ENCODE measurements at places on chromosomes 4 and X.

DNA sequence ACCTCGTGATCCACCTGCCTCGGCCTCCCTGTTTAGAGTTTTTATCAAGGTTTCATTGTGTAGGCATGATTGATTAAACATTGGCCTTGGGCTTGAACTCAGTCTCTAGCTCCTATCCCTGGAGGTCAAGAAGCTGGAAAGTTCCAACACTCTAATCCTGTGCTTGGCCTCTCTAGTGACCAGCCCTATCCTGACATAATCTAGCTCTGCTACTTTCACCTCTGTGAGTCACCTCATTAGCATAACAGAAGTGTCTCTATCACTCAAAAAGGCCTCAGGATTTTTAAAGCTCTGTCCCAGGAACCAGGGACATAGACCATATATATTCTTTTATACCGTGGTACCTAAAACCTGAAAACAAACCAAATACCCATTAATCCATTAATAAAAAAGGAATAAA, 377.5 kb downstream of the CENPC start:
- no peak for DNase-seq

DNA sequence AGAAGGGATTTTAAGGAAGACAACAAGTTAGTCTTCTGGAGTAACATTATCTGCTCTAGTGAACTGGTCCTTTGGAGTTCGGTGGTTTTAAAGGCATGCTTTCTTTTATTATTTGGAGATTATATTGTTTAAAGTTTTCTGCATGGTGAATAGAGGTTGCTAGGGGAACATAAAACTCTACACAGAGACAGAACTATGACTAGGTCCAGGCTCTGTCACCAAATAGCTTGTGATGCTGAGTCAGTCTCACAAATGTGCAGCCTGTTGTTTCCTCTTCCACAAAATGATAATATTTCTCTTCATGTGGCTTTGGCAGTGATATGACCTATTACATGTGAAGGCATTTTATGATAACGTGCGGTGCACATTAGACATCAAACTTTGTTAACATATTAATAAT, 132.6 kb downstream of the PACRGL start:
- no peak for DNase-seq

DNA sequence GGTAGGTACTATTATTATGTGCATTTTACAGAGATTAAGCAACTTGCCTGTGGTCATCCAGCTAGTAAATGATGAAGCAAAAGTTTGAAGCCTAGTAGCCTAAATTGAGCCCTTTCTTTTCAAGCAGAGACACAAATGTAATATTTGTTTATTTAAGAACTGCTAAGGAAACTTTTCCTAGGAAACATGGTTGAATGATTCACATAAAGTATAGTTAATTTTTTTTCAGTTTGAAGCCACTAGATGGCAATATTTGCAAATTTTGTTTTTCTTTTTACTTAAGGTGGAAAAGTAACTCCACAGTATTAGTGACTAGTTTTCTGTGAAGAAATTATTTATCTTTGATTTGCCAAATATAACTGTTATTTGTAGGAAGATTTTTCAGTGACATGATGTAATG, 52.8 kb upstream of the ANKRD17 start:
- no peak for DNase-seq

DNA sequence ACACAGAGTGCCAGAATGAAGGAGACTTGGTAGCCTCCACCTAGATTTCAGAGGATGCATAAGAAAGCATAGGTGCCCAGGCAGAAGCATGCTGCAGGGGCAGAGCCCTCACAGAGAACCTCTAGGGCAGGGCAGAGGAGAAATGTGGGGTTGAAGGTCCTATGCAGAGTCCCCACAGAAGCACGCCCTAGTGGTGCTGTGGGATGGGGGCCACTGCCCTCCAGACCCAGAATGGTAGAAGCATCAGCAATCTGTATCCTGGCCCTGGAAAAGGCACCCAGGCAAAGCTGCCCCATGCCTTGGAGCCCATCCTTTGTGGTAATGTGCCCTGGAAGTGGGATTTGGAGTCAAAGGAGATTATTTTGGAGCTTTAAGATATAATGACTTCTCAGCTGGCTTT, 992.9 kb upstream of the PABPC4L start:
- DNase-seq: no peak

- no peak for DNase-seq
Observed at GRCh38 chr4:17060230-17060629, 161.8 kb upstream of the LDB2 start.

- no peak for DNase-seq
Observed at GRCh38 chrX:107675823-107676555, 47.7 kb downstream of the PRPS1 start.

- DNase-seq: no peak
Observed at GRCh38 chr4:15303052-15303641, 124.7 kb upstream of the C1QTNF7 start.

DNA sequence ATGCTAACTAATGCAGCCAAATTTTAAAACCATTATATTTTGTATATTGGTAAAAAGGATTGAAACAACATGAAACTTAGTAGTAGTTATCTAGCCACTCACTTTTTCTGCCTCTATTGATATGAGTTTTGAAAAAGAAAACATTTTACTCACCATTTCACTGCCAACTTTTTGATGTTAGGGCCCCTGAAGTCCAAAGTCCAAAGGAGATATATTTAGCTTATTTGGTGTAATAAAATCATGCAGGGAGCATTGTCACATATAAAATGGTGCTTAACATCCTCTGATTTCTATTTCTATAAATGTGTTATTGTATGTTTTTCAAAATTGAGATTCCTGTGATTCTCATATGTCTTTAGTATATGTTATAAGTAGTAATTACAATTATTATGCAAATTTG, 24.5 kb upstream of the CXCL3 start:
- no peak for DNase-seq

- DNase-seq: no peak
Observed at GRCh38 chrX:100494646-100495370, 84.7 kb upstream of the PCDH19 start.

DNA sequence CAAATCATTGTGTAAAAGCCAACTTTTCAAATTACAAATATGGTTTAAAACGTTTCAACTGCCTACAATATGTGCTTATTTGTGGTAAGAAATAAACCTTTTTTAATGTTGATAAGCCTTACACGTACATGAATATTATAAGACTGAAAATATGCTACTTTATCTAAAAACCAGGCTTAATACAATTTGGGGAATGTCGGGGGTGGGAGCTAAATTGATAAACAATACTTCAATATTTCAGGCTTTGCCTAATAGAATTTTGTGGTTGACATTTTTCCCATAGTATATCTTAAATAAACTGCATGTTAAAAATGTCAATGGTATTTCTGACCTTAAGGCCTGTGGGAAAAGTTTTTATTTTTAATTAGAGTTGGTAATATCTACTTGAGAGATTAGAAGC, 69.8 kb upstream of the SLIT2 start:
- no peak for DNase-seq

GRCh38 chrX:23896981-23897380, 10.8 kb downstream of the APOO start:
- no peak for DNase-seq

- no peak for DNase-seq
Observed at GRCh38 chr4:8182858-8183725, 16.0 kb upstream of the SH3TC1 start.

- DNase-seq: no peak
Observed at GRCh38 chr4:70895811-70896491, 6.2 kb upstream of the MOB1B start.

- DNase-seq: no peak
Observed at GRCh38 chr4:66279084-66279483, 608.8 kb upstream of the EPHA5 start.

DNA sequence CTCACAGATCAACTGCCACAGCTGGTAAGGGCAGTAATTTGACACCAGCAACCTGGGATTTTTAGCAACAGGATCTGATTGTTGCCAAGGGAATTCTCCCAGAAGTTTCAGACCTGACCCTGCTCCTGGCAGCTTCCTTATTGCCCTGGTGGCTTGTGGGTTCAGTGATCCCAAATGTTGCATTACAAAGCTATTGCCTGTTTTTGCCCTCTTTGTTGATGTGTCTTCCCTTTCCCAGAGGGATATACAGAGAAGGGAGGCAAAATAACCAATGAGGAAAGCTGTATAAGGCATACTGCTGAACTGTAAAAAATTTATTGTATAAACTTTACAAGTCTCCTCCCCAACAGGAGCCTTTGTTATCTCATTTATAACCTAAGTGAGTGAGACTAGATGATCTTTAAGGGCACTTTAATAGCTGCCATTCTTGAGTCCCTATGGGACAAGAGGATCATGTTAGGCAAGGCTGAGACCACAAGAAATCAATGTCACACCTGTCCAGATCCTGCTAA, 22.2 kb downstream of the VSIG4 start:
- DNase-seq: no peak

DNA sequence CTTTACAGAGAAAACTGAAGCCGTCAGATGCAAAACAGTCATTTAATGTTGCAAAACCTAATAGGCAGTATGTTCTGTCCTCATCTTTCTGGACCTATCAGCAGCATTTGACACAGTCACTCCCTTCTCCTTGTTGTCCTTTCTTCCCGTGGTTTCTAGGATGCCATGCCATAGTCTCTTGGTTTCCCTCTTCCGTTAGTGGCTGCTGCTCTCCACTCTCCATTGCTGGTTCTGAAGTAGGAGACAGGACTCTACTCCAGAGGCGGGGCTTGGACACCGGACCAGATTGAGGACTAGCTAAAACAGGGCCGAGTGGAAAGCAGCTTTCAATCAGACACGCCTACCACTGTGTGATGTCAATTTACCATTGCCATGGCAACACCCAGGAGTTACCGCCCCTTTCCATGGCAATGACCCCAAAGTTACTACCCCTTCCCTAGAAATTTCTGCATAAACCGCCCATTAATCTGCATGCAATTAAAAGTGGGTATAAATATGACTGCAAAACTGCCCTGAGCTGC, 88.8 kb upstream of the CCDC160 start:
- no peak for DNase-seq

- DNase-seq: no peak
Observed at GRCh38 chrX:108230574-108230973, 139.0 kb downstream of the ATG4A start.

DNA sequence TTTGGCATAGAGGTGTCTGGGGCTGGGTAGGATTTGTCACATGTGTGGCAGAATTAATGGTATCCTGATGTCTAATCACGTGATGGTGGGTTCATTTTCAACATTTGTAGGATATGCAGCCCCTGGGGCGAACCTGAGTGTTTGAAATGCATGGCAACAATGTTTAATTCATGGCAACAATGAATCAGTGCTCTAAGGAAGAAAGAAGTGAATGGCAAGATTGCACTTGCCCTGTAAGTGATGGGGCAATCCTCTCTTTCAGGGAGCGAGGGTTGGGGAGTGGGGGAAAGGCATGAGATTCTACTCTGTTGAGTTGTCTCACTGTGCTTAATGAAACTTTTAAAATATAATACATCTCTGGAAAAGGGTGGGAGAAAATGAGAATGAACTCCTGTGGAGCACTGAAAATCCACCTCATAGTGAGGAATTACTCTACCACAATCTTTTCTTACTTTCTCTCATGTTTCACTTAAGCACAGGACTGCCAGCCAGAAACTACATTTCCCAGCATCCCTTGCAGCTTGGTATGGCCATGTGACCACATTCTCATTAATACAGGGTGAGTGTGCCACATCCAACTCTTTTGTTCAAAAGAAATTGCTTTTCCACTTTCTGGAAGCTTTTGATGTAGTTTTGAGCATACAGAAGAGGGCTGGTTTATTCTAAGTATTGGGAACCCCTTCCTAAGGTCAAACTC, 64.0 kb upstream of the PGM2 start:
- no peak for DNase-seq

GRCh38 chr4:121898150-121898549, 27.9 kb upstream of the BBS7 start:
- DNase-seq: no peak

All from T-helper 2 cell (primary cell).